Effector CD4-positive, alpha-beta T cell (primary cell): ENCODE measurements at places on chromosomes 12 and 14.

- DNase-seq: no peak
Measured at GRCh38 chr14:52711666-52712065, 4.7 kb downstream of the PSMC6 start.

DNA sequence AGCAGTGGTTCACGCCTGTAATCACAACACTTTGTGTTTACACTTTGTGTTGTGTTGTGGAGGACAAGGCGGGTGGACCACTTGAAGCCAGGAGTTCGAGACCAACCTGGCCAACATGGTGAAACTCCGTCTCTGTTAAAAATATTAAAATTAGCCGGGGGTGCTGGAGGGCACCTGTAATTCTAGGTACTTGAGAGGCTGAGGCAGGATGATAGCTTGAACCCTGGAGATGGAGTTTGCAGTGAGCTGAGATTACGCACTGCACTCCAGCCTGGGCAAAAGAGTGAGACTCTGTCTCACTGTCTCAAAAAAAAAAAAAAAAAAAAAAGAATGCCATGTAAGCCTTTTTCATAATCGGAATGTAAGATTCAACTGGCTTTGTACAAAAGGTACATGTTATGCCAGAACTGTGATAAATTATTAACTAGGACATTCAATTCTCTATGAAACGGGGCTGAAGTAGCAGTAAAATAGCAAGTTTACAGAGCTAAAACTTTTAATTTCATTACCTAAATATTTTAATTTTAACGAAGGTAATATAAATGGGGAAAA lies 13.9 kb upstream of the PITPNM2 start:
- DNase-seq: no peak

DNA sequence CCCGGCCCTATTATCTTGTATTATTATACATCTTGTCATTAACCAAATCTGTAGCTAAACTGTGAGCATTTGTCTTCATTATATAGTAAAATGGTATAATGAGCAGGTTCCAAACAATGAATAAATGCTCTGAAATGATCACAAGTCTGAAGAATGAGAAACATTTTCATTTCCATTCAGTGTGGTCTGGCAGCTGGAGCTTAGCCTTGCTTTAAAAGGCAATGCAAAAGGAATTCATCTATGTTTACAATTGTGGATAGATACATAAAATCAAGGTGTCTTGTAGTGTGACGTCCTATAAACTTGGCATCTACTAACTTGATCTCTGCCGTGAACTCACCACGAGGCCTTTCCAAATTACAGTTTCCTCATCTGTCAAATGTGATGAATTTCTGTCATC lies 168.3 kb downstream of the RMST start:
- no peak for DNase-seq

GRCh38 chr14:93051600-93052546 lies 63.9 kb downstream of the ITPK1 start:
- DNase-seq: no peak

DNA sequence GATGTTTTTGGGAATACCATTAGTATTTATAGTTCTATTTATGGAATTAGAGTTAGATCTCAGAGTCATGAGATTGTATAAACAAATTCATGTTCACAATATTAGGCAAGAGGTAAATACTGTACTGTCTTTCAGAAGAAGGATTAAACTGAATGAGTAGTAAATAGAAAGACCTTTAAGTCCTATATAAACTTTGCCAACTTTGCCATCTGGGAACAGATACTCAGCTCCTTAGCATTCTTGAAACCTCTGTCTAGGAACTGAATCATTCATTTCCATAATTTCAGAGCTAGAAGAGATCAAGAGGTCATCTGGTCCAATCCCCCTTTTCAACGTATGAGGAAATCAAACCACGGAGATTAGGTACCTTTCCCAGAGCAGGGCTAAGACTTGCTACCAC lies 141.1 kb downstream of the CAND1 start:
- DNase-seq: no peak

GRCh38 chr12:49632986-49633702 lies 9.8 kb downstream of the PRPF40B start:
- DNase-seq: no peak

DNA sequence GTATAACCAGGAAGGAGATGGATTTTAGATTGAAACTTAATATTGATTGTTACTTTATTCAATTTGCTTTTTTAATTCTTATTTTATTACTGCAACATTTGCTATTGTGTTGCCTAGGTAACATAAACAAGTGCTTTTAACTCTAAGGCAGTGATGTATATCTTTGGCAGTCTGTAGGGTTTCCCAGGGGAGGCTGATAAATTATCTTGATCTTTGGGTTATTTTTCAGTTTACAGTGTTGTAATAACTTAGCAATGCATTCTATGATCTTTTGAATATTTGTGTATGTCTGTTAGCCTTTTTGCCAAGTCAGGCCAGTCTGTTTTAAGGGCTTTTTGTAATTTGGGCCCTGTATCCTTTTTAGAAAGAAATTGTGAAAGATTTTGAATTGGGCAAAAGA lies 7.8 kb upstream of the DTD2 start:
- no peak for DNase-seq

DNA sequence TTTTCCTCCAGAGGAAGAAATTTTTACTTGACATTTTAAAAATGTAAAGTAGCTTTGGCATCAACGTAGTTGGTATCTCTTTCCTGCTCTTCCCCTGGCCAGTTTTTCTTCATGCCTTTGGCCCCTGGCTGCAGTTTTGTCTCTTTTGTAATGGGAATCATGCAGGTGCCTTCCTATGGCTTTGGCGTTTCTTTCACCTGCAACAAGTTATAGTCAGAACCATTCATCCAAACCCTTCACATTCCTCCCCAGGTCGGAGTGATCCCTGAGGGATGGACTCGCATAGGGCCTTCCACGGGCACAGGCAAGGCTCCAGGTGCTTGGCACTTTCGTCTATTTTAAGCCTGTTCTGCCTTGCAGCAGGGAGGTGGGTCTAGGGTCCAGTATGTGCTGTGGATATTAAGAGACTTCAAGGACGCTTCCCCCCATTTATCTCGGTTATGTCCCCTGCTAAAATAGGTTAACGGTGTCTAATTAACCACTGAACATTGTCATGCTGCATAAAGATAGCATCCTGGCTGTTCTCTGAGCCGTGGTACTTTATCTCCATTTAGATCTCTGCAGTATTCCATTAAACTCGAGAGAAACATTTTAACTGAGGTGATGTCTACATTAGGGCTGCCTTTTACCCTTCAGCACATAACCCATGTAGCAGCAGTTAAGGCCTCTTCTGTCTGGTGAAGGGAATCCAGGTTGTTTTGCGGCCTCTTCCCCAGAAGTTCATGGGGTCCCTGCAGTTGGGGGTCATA lies 66.3 kb downstream of the IFT43 start:
- no peak for DNase-seq

DNA sequence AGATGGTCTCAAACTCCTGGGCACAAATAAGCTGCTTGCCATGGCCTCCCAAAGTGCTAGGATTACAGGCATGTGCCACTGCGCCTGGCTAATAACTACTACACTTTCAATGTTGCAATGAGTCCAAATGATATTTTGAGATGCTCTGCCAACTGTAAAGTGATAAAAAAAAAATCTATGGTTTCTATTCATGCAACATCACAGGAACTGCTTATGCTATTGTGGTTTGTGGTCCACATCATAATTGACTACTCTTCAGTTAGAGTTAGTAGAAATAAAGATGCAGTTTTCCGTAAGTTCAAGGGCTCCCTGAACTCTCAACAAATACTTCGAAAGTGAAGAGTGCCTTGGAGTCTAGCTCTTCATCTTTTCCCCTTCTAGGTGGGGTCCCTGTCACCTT lies 239.4 kb downstream of the C12orf75 start:
- no peak for DNase-seq

DNA sequence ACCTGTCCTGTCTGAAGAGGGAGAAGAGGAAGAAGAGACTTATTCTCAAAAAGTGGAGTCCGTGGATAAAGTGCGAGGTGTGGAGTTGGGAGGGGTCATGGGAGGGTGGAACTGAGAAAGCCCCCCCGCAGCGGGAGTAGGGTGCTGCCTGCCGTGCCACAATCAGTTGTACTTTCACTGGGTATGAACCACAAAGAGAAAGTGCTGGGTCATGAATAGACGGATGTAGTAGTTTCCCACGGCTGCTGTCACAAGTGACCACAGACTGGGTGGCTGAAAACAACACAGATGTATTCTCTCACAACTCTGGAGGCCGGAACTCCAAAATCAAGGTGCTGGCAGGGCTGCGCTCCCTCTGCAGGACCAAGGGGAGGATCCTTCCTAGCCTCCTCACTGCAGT lies 5.5 kb downstream of the DNAH10 start:
- no peak for DNase-seq

DNA sequence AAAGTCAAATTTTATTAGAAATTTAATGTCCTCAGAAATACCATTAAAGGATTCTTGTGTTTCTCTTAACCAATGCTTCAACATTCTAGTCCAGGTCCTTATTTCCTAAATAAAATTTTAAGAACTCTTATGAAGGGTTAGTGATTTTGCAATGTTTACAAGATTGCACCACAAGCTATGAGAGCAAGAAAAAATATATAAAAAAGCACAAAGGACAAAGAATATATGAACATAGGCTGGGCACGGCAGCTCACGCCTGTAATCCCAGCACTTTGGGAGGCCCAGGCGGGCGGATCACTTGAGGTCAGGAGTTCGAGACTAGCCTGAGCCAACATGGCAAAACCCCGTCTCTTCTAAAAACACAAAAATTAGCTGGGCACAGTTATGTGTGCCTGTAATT lies 7.7 kb downstream of the RACGAP1 start:
- DNase-seq: no peak

DNA sequence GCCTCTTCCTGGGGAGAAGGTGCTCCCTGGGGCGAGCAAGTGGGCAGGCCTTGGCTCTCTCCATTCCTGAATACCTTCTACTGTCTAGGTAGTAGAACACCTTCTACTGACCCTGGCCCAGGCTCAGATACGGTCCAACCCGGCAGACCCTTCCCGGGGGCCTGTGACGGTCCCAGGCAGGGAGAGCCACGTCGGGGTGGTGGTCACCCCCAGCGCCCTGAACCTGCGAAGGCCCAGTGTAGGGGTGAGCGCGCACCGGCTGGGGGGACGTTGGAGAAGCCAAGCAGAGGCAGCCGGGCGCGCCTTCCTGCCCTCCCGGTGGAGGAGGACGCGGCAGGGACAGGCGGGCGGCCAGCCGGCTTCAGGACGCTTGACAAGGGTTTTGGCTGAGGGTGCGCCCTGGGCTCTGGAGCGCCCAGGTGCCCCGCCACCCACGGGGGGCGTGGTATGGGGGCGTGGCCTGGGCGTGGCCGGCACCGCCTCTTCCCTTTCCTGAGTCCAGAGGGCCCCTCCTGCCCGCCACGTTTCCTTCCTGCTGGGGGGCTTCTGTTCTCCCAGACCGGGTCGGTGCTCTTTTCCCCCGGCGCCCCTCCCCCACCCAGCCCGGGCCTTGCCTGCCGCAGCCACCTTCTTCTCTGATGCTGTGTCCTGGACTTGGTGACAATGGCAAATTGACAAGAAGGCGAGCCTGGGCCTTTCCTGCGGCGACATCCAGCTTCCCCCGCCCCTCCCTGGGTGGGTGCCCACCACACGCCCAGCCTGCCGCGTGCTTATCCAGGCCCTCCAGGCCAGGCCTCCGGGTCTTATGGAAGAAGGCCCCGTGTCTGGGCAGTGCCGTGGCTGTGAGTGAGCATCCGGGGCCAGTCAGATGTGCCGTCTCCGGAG lies 24.5 kb upstream of the PPP1R13B start:
- DNase-seq: peak; percentile 57

- DNase-seq: peak; percentile 25
Measured at GRCh38 chr14:24365600-24366412, 2.2 kb upstream of the NFATC4 start.

GRCh38 chr12:27500546-27500945 lies 23.5 kb upstream of the PPFIBP1 start:
- no peak for DNase-seq

GRCh38 chr12:67045650-67046049 lies 223.5 kb upstream of the CAND1 start:
- no peak for DNase-seq

- DNase-seq: no peak
Measured at GRCh38 chr14:71985538-71986189, 53.4 kb downstream of the RGS6 start.

DNA sequence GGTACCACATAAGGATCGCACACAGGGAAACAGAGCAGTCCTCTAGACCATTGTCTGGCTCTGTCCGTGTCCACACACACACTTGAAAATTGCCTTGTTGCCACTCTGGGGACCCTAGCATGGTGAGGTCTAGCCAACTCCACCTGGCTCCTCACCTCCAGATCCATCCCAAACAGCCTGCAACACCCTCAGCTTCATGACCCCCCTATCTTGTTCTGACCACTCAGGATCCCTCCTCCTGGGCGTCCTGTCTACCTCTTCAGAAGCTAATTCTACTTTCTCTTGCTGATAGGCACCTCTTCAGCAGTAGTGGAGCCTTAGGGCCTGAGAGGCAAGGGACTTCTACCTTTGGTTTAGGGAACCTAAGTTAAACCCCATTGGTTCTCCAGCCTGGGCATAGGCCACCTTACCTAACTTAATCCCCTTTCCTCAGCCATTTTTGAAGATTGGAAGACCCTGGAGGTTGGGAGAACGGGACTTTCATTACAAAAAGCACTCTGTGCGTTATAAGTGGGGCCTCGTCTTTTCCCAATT lies 697 bp upstream of the HOXC5 start:
- DNase-seq: no peak

- DNase-seq: no peak
Measured at GRCh38 chr14:83575301-83575700, 1954.6 kb upstream of the FLRT2 start.

DNA sequence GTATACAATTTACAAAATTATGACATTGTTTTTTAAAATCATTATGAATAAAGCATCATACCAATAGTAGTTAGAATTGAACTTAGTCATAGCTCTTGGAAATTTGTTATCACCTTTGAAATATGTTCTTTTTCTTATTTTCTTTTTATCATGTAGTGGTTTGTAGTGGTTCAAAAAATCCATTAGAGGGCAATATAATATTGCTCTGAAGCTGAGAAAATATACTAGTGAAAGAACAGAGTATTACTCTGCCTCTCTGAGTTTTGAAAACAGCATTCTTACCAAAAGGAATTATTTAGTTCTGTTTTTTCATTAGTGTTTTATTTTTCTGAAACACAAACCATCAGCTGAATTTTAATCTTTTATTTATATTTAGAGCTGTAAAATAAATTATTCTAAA lies 76.2 kb downstream of the PDZRN4 start:
- no peak for DNase-seq

DNA sequence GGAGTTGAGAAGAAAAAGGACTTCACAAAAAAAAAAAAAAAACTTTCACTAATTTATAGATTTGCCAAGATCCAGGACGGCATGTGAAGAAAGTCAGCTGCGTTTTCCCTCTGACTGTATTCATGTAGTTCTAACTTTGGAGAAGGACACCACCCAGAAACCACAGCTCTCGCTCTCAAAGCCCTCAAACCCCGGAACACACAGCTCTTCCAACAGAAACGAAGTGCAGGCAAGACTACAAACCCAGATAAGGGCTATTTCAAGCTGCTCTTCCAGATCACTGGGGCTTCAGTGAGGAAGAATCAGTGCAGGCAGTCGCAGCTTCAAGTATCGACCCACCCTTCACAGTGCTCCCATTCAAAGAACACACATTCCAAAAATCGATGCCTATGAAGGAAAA lies 13.2 kb downstream of the KCNH5 start:
- DNase-seq: no peak

- no peak for DNase-seq
Measured at GRCh38 chr12:79690142-79690637, 574 bp downstream of the PAWR start.

- no peak for DNase-seq
Measured at GRCh38 chr14:61598980-61599379, 96.3 kb upstream of the HIF1A start.
